ENCODE measurements at places on chromosomes 11 and 22.

DNA sequence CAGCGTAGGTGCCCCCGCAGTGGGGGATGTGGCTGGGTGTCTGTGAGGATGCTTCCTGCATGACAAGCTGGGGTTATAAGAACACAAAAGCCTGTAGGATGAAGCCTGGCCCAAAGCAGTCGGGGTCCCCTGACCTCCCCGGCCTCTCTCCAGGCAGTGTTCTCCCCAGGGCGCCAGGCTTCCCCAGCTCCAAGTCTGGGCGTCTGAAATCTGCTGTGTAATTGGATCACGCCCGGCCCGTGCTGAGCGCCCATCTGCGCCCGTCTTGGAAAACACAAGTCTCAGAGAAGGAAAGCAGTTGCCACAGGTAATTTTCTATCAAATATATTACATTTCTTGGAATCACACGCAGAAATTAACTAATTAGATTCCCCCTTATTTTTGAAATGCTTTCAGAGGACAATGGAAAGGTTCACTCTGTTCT is 233.3 kb downstream of the CTTN start:
- no peak for DNase-seq

DNA sequence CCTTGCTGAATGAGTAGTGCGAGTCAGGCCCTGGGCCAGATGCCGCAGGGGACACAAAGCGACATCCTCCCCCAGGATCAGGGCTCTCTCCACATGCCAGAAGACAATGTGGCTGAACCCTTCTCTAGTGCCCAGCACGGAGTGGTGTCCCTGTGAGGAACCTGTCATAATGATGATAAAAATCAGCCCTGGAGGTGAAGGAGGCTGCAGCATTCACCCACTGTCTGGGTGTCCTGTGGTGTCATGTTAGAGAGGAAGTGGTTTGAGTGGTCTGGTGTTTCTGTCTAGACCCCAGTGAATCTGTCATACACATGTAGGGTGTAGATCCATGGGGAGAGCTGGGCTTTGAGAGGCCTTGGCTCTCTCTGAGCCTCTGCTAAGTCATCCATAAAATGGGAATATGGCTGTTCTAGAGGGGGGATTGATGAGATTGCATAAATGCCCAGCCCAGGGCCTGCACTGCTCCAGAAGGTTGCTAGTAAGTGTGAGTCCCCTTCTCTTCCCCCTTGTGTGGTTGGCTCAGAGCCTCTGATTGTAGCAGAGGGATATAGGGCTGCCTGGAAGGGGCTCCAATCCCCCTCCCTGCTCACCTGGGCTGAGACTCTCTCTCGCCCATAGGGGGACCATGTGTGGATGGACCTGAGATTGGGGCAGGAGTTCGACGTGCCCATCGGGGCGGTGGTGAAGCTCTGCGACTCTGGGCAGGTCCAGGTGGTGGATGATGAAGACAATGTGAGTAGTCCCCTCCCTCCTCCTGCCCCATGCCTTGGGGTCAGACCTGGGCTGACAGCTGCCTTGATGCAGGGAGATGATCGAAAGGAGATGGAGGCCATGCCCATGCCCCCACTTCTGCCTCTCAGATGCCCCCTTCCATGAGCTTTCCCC is 14.3 kb downstream of the MYO7A start:
- no peak for DNase-seq

- DNase-seq, result peak; percentile 85
These were observed at the start of gene MACROD1 for GRCh38 chr11:64165842-64166635. MACROD1 (minus strand) TSS chr11:64166113; CDS start chr11:64165994, 119 bp downstream.

GRCh38 chr22:37026325-37026724 is 6.8 kb downstream of the MPST start:
- no peak for DNase-seq

GRCh38 chr11:126879516-126879915 is 121.1 kb downstream of the KIRREL3 start:
- DNase-seq, result no peak

GRCh38 chr11:27084518-27084917 is 43.9 kb downstream of the BBOX1 start:
- DNase-seq, result no peak

DNA sequence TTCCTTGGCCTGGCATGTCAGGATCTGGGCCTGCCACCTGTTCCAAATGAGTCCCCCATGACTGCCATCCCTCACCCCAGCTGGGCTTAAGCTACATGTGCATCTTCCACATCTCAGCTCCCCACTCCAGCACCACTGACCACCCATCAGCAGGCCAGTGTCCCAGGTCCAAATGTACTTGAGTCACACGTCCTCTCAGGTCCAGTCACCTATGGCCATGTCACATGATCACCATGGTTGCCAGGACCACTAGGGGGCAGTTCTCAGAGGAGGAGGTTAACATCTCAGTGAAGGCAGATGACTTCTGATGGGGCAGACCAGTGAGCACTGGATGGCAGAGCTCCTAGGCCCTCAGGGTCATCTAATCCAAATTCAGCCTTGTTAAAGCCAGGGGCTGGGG is 41.9 kb upstream of the WNT11 start:
- no peak for DNase-seq

- no peak for DNase-seq
These were observed 97.4 kb downstream of the WNT7B start for GRCh38 chr22:45879552-45879949.

DNA sequence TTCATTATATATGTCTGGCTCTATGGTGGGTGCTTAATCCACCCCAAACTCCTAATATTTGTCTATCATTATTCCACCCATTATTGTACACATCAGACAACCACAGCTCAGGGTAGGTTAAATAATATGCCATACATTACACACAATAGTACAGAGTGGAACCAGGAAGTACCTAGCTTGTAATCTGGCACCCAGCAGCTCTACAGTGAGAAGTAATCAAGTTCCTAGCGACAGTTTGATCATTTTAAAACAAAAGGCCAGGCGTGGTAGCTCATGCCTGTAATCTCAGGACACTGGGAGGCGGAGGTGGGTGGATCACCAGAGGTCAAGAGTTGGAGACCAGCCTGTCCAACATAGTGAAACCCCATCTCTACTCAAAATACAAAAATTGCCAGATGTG is 141.0 kb downstream of the LARGE1 start:
- DNase-seq, result no peak

GRCh38 chr11:9716275-9717039 is 52.6 kb downstream of the SWAP70 start:
- no peak for DNase-seq

DNA sequence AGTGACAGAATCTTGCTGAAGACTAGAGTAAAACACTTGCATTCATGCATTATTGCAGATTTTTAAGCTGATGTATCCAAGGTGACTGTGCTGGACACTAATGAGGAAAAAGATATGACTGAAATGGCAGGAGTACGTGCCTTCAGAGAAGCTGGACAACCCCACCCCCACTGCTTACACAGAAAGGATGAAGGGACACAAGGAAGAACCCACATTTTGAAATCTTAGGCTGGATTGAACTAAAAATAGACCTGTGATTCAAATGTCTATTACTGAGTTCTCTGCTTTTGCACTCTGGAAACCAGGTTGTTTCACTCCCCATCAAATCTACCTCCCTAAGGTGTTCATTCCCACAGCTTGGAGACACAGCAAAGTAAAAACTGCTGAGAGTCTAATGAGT is 117.1 kb downstream of the KCNC1 start:
- DNase-seq, result no peak

DNA sequence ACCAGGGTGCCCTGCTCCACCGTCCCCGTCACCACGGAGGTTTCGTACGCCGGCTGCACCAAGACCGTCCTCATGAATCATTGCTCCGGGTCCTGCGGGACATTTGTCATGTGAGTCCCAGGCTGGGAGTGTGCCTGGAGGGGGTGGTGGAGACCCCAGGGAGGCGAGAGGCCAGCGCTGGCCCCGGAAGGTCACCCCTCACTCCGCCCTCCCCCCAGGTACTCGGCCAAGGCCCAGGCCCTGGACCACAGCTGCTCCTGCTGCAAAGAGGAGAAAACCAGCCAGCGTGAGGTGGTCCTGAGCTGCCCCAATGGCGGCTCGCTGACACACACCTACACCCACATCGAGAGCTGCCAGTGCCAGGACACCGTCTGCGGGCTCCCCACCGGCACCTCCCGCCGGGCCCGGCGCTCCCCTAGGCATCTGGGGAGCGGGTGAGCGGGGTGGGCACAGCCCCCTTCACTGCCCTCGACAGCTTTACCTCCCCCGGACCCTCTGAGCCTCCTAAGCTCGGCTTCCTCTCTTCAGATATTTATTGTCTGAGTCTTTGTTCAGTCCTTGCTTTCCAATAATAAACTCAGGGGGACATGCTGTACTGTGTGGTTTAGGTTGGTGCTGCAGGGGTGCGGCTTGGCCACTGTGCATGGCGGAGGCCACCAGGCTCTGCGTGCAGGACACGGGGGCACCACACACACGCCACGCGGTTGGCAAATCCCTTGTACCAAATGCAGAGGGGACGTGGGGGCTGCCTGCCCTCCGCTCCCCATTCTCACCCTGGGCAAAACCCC is 35.4 kb downstream of the MUC2 start:
- DNase-seq, result no peak

GRCh38 chr11:14981507-14981906 is 9.4 kb upstream of the CALCA start:
- DNase-seq, result no peak

GRCh38 chr11:11464555-11464954 is 111.5 kb upstream of the CSNK2A3 start:
- DNase-seq, result no peak

GRCh38 chr11:125902277-125902926 is 604 bp downstream of the PUS3 start:
- DNase-seq, result no peak

- no peak for DNase-seq
These were observed 222.1 kb downstream of the LRRC4C start for GRCh38 chr11:41237382-41237781.

- no peak for DNase-seq
These were observed 102.1 kb downstream of the ARHGAP32 start for GRCh38 chr11:129090056-129090455.

- DNase-seq, result no peak
These were observed 206.6 kb downstream of the GRIK4 start for GRCh38 chr11:120718171-120718570.

DNA sequence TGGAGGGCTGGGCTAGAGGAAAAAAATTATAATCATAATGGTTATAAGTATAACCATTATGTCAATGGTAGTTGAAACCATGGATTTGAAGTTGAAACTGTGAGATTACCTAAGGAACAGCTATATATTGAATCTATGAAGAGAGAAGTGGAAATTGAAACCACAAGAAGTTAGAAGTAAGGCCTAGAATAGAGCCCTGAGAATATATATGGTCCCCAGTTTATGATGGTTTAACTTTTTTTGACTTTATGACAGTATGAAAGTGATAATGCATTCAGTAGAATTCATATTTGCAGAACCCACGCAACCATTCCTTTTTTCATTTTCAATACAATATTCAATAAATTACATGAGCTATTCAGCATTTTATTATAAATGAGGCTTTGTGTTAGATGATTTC is 15.0 kb downstream of the AASDHPPT start:
- no peak for DNase-seq

DNA sequence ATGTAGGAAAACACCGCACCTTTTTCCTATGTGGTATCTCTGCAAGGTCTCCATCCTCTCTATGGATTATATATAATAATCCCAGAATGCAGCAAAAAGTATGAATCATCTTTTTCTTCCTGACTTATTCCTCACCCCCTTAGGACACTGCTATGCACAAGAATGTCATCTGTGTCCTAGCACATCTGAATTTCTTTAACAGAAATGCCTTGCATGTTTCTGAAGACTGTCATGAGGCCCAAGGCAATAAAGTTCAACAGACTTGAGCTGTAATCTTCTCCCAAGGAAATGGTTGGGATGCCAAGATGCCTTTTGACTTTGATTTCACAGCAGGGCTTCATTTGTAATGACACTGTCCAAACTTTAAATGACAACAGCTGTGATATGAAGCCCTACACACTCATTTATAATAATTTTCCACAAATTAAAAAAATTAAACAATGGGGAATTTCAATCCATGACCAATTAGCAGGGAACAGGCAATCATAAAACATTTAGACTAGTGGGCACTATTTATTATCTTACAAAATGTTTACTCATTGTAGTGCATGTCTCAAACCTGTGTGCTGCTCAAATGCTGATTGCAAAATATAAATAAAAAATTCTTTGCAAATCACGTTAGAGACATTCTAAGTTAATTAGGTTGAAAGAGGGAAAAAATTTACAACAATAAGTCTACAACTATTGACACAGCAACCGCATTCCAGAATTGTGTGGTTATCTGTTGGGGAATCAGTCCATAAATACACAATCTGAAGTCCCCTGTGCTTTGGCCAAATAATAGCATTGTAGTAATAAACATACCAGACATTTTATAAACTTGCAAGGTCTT is 242.3 kb downstream of the SWAP70 start:
- no peak for DNase-seq

GRCh38 chr11:86138958-86139357 is 70.1 kb upstream of the PICALM start:
- no peak for DNase-seq

DNA sequence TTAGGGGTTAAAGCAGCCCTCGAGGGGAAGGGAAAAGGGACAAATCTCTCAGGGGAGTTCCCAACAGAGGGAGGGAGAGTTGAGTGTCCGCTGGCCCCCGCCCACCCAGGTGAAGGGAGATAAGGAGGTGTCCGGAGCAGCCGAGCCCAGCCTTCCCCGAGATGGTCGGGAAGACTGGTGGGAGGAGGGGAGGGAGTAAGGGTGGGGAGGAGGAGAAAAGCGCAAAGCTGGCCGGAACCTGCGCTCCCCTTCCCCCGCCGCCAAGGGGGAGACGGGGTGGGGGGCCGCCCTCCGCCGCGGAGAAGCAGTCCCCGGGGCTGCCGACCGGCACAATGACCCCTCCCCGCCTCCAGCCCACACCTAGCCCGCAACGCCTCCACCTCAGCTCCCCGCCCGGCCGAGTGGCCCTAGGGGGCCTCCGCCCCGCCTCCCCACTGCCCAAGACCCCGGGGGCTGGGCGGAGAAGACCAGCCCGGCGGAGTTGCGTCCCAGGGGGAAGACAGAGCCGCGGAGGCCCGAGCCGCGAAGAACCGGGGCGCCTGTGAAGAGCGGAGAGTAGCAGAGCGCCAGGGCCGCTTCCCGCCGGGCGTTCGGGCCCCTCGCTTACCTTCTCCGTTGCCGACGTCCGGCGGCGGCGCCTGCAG is 479 bp downstream of the RSF1 start:
- DNase-seq, result peak; percentile 32

GRCh38 chr11:123564221-123564620 is 90.2 kb downstream of the SCN3B start:
- no peak for DNase-seq

- DNase-seq, result peak; percentile 10
These were observed 9.9 kb upstream of the MICALL1 start for GRCh38 chr22:37896181-37896592.

DNA sequence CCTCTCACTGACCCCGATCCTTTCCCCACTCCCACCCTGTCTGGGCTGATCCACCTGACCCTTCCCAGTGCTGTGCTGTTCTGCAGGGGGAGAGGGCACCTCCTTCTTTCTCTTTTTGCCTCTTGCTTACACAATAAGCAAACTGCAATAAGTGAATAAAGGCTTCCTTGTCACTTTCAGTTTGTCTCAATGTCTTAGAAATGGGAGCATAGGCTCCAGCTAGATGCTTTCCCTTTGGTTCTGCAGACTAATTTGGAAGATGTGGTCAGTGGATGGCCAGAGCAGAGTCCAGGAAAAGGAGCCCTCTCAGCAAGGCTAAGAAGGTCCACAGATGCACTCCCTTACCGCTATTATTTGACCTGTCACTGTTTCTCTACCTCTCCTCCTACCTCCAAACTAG is 9.4 kb downstream of the OR8B12 start:
- DNase-seq, result no peak

All from stimulated activated CD4-positive, alpha-beta T cell treated with anti-CD3 and anti-CD28 coated beads, Interleukin-4, amount 100 ng/mL, for 1 hour (primary cell).